ENCODE measurements at places on chromosomes 3 and 15.
A peak's percentile ranks its signal among the peaks of the same experiment; 100 is the strongest.

GRCh38 chr15:66415360-66415759 lies 28.6 kb downstream of the MAP2K1 start:
- no peak for DNase-seq

DNA sequence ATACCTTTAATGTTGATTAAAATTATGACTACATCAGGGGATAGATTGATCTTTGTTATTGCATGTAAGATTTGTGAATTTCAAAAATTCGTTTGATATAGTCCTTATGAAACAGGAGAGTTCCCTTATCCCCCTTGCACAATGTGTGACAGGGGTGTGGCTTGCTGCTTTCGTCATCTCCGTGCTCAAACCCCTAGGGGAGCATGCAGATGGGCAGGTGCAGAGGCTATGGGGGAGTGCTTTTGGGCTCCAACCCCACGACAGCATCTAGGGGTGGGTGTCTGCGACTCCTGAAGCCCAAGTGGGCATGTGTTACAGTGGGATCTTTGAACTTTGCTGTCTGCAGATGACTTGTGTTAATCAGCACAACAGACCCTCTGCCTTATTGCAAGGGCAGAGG lies 360.1 kb upstream of the GOLIM4 start:
- no peak for DNase-seq

- DNase-seq = no peak
These were observed 16.1 kb upstream of the LYSMD4 start for GRCh38 chr15:99749386-99749785.

DNA sequence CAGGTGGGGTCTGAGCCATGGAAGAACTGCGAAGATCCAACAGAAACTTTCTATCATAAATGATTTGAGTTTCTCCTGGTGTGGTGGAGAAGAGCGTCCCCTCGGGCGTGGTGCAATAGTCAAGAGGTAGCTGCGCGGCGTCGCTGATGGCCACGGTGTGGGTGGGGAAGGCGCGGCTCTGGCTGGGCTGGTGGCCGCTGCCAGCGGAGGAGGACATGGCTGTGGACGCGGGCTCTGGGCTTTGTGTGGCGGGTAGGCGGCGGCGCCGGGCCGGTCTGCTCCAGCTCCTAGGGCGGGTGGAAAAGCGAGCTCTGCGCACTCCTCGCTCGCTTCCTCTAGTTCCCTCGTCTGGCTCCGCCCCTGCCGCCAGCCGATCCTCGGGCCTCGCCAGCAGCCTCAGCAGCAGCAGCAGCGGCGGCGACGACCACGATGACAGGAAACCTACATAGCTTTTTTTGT lies 5.9 kb downstream of the STARD9 start:
- DNase-seq = peak; percentile 60

DNA sequence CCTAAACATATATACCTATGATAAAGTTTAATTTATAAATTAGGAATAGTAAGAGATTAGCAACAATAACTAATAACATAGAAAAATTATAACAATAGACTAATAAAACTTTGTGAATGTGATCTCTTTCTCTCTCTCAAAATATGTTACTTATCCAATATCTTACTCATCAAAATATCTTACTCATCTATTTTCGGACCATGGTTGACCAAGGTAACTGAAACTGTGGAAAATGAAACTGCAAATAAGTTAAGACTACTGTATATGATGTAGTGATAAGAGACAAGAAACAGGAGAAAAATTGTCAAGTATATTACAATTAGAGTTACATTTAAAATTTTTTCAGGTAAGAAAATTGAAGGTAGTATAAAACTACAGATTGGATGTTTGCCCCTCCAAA lies 19.2 kb downstream of the MAP3K13 start:
- DNase-seq = no peak

GRCh38 chr15:101712078-101712477 lies 12.2 kb downstream of the TARS3 start:
- no peak for DNase-seq

- no peak for DNase-seq
These were observed 239.8 kb upstream of the THBS1 start for GRCh38 chr15:39340903-39341645.

Data from stimulated activated CD8-positive, alpha-beta memory T cell treated with anti-CD3 and anti-CD28 coated beads, Interleukin-7, amount 100 ng/mL, for 1 hour (primary cell).